Daoy (cell line): ENCODE measurements at places on chromosomes 6 and 20. TPM values are rescaled to one million over a fixed set of nuclear protein-coding genes. Genes with fewer than 3 reads are reported as not detected.

The NCOA5 gene
- total RNA-seq: 25.3 and 28.0 TPM in 2 replicates

The SERINC1 gene
- total RNA-seq: 81.3 and 86.5 TPM in 2 replicates

The LTB gene
- 2.1 TPM in 1 of 2 replicates, not detected in the other for total RNA-seq

The GPX5 gene
- not detected in 2 replicates for total RNA-seq

The RFX6 gene
- total RNA-seq: not detected in 2 replicates

The SNAP91 gene
- 0.65 and 0.86 TPM in 2 replicates for total RNA-seq

The TFAP2C gene
- total RNA-seq: 4.5 and 7.7 TPM in 2 replicates
